Renal cortical epithelial cell (primary cell): ENCODE measurements at places on chromosomes 11 and 22.
A peak's percentile ranks its signal among the peaks of the same experiment; 100 is the strongest.

- peak; percentile 52 for DNase-seq
These were observed 283.7 kb upstream of the ANO5 start for GRCh38 chr11:21909145-21909544.

DNA sequence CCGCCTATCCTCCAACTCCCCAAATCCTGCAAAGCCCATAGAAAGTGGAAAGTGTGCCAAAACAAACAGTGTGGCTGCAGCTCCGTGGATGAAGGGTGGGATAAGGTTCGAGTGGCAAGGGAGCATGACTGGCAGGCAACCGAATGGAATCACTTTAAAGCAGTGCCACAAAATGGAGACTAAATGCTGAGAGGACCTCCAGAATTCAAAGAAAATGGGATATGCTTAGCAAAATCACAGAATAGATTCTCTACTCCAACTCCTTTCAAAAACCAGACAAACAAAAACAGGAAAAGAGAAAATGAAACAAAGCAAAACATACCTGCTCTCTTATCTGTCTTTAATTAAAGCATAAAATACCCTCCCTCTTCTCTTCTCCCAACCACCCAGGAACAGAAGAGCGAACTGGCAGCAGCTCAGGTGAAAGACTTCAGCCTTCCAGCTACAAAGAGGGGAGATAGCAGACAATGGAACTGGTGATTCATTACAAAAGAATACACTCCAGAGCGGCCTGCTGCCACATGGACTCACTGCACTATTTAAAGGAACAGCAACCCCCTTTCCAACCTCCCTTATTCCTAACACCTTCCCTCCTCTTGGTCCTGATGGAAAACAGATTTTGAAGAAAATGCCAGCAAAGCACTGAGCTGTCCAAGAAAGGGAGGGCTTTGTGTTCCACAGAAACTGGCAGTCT, 118.5 kb downstream of the APOL5 start:
- DNase-seq: peak; percentile 86

DNA sequence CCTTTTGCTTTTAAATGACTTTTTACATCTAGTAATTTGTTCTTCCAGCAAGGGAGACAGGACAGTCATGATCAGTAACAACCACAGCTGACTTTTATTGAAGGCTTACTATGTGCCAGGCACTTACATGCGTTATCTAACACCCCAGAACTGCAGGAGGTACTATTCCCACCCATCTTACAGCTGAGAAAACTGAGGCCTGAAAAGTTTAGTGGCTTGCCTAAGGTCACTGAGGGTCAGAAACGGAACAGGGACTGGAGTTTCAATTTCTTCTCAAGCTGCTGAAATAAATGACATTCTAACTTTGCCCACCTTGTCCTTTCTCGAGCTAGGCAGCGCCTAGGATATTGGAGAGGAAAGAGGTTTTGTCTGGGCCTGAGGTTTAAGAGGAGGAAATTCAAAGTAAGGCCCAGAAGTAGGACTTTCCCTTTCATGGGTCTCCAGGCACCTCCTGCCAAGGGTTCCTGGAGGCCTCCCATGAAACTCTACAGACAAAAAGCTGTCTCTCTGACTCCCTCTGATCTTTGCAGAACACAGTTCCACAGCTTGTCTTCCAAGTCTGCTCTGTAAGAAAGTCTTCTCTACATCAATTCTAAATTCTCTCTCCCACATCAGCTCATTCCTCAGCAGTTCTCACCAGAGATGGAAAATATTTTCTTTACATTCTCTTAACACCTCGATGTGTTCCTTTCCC, 102.2 kb downstream of the NAT10 start:
- DNase-seq: no peak

GRCh38 chr11:128669506-128670270, 24.2 kb upstream of the FLI1 start:
- DNase-seq: peak; percentile 54

GRCh38 chr22:37529652-37530345, 10.6 kb upstream of the CARD10 start:
- DNase-seq: no peak

GRCh38 chr22:49027368-49027670, 800.4 kb downstream of the BRD1 start:
- no peak for DNase-seq

DNA sequence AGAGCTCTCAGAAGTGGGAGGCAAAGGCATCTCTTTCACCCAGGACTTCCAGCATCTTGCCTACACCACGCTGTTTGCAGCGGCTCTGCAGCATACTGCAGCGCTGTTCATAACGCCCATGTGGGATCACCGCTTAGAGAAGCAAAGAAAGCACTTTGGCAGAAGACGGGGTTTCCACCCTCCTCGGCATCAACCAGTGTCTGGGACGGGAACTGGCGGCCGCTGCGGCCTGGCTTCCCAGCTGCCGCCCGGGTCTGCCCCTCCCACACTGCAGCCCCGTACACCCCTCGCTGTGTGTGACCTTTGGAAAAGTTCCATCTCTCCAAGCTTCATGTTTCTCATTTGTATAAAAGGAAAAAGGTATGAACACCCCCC, 545 bp upstream of the TIRAP start:
- no peak for DNase-seq

DNA sequence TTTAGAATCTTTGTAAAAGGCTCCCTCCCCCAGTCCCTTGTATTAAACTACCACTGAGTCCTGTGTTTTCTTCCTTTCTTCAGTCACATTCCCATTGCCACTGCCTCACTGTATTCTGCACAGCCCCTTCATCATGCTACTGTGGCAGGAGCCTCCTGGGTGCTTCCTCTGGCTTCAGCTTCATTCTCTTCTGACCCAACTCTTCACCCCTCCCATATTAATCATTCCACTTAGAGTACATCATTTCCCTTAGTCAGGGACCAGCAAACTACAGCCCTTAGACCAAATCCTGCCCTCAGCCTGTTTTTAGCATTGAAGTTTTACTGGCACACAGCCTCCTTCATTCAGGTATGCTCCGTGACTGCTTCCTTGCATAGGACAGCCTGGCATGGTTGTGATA, 127.7 kb upstream of the MTNR1B start:
- no peak for DNase-seq

GRCh38 chr11:96149743-96150555, 193.0 kb downstream of the MAML2 start:
- DNase-seq: peak; percentile 59
